ENCODE measurements at places on chromosomes 12 and 14. TPM values are rescaled to one million over a fixed set of nuclear protein-coding genes. Genes with fewer than 3 reads are reported as not detected.
A peak's percentile ranks its signal among the peaks of the same experiment; 100 is the strongest.

DNA sequence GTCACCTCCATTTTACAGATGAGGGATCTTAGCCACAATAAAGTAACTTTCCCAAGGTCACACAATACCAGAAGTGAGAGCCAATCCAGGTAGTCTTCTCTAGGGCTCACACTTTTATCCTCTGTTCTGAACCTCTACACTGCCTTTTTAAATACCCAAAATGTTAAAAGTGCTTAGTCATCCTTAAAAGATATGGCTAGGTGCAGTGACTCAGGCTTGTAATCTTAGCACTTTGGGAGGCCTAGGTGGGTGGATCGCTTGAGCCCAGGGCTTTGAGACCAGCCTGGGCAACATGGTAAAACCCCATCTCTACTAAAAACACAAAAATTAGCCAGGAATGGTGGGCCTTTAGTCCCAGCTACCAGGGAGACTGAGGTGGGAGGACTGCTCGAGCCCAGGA lies 104.1 kb upstream of the PPP4R3A start:
- no peak for DNase-seq

- peak; percentile 36 for DNase-seq
Measured at GRCh38 chr14:75333606-75334548, 55.2 kb downstream of the FOS start.

DNA sequence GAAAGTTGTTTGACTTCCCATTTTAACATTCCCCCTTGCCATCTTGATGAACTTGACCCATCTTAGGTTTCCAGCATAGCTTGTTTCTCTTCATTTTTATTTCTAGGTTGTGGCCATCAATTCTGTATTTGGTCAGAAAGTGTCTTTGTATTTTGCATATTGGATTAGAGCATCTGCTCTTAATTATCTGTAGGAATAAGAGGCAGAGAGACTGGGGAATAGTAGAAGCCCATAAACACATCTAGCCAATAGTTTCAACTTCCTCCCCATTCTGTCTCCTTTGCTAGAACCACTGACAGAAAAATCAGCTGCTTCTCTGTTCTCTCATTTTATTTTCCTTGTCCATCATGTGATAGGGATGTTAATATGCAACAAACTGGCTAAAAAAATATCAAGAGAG lies 8.2 kb downstream of the SOCS2 start:
- no peak for DNase-seq

DNA sequence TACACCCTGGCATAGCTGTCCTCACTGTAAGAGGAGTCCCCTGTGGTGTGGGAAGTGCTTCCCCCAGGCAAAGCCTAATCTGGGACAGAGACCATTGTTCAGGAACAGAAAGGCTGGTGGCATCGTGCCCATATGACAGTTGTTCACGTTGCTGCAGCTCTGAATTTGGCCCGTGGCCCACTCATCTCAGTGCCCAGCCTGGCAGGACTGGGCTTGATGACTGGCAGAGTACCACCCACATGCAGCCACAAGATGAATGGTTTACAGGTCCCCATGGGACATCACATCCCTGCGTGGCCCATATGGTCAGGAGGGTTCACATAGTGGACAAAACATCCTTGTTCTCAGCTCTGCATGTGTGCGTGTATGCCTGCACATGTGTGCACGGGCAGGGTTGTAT lies 17.5 kb downstream of the IQSEC3 start:
- DNase-seq = no peak

GRCh38 chr14:90695997-90696660 lies 120.1 kb downstream of the TTC7B start:
- DNase-seq = no peak

GRCh38 chr12:92276276-92276675 lies 130.6 kb upstream of the BTG1 start:
- no peak for DNase-seq

DNA sequence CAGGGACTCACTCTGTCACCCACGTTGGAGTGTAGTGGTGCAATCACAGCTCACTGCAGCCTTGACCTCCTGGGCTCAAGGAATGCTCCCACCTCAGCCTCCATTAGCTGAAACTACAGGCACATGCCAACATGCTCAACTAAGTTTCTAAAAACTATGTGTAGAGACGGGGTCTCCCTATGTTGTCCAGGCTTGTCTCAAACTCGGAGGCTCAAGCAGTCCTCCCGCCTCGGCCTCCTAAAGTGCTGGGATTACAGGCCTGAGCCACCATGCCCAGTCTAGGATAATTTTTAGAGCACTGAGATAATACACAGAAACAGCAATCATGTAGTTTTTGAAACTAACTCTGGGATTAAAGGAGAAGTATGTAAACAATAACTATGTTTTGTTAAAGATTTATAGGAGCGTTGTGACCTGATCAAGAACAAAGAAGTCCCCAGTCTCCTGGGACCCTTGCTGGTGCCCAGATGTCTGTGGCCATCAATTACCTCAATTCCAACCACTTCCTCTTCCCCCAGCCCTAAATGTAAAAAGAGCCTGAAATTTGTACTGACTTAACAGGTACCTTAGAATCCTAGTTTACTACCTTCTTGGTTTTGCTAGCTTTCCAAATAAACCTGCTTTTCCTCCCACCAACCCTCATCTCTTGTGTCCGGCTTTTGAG lies 28.9 kb upstream of the EGLN3 start:
- no peak for DNase-seq

DNA sequence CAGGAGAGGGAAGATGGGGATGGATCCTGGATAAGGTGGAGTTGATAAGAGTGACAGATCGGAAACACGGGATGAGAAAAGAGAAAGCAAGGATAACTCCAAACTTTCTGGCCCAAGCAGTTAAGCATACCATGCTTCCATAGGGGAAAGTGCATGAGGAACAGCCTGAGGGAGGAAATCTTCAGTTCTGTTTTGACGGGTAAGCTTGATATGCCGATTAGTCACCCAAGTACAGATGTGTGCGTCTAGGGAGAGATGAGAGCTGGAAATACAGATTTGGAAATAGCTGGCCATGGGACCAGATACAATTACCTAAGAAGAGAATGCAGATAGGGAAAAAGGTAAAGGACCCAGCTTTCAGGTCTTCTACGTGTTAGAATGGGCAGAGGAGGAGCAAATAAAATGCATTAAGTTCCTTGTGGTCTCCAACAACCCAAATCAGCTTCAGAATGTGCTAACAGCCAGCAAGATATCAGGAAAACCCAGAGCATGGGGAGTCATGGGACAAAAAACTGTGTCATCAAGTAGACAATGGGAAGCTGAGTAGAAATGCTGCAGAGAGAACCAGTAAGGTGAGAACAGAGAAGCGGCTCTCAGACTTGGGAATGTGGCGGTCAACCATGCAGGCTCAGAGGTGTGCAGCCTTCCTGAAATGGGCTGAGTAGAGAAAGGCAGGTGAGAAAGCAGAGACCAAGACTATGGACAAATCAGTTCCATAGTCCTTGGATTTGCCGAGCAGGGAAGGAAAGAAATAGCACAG lies 56.3 kb downstream of the PPP1R36 start:
- DNase-seq = no peak

- no peak for DNase-seq
Measured at GRCh38 chr12:29374913-29375312, 6.1 kb downstream of the ERGIC2 start.

GRCh38 chr12:56683-57346 lies 9.8 kb upstream of the IQSEC3 start:
- DNase-seq = no peak

DNA sequence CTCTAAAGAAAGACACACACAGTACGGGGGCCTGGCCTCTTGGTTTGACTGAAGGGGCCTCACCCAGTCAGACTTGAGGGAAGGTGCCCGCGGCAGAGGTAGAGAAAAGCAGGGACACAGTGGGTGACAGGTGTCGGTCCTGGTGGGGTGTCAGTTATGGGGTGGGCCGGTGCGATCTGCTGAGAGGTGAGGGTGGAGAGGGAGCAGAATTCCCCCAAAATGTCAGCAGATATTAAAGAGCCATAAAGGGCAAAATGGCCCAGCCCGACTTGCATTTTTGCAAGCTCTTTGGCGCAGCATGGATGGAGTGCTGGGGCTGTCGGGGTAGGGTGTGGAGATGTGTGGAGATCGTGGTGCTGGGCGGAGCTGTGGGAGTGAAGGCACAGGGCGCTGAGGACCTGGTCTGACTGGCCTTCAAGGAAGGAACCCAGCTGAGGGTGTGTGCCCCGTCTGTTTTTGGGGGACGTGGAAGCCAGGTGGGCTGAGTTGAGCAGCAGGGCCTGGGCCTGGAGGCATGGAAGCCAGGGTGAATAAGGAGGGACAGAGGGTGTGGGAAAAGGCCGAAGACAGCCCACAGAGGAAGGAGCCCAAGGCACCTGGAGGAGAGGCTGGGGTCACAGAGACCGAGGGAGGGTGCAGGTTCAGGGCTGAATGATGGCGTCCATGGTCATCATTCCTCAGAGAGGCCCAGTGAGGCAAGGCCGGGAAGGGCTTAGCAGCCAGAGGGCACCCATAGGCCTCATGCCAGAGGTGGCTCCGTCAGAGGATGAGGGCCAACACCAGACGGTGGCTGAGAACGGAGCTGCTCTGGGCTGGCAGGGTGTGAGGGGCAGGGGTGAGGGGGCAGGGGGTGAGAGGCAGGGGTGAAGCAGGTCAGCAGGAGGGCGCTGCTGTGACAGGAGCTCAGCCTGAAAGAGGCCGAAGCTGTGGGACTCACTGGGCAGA lies 48.2 kb upstream of the DYNC1H1 start:
- no peak for DNase-seq

The NTF3 gene
- 4.1 TPM for polyA plus RNA-seq

The PLEKHD1 gene
- 0.36 TPM for polyA plus RNA-seq

The PTHLH gene
- 6.2 TPM for polyA plus RNA-seq

The PTGER2 gene
- 0.87 TPM for polyA plus RNA-seq

The SLC2A14 gene
- polyA plus RNA-seq = 0.13 TPM

Data from muscle of back (tissue), 13 donors.